ENCODE measurements at places on chromosomes 16 and 17.

DNA sequence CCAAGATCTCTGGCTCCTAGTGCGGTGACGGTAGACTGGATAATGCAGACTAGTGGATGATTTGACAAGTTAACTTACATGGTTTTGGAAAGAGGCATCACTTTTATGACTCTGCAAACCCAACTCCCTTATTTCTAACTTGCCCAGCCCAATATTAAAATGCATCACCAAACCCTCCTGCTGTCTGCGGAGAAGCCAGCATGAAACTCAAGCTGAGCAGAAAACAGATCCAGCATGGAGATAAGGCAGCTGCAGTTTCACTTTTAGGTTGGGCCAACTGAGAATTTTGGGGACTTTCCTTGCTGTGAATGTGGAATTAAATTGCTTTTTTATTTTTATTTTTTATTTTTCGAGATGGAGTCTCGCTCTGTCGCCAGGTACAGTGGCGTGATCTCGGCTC lies 27.8 kb downstream of the CDH1 start:
- DNase-seq = no peak

GRCh38 chr17:18267366-18267765 lies 6.9 kb downstream of the MIEF2 start:
- no peak for DNase-seq

DNA sequence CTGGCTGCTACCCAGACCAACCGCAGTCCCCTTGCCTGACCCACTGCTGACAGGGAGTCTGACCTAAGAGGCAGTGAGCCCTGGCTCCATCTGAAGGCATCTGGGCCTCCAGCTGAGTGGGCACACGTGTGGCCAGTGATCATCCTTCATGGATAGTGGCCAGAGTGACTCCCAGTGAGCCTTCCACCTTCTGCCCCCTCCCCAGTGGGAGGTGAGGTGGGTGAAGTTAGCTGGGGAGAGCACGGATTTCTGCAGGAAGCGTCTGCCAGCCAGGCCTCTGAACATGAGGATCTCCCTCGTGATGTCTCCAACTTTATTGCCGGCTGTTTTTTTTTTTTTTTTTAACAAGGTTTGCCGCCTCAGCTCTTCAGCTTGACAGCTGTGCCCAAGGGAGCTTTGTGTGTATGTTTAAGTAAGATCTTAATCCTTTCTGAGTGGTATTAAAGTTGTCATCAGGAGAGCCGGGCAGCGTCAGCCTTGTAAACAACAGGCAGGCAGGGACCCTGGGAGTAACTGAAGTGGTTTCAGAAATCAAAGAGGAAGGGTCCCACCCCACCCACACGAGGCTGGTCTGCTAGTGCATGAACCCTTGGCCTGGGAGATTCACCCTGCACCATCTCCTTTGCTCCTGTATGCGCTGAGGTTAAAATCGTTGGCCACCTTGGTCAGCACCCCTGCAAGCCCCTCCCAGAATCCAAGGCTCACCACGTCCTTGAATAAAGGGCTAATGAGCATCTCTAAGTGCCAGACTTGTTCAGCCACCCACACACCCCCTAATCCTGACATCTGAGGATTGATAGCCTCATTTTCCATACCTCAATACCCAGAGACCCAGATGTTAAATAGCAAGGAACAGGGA lies 33.3 kb downstream of the RHBDL3 start:
- no peak for DNase-seq

- no peak for DNase-seq
These were observed 22.9 kb upstream of the ZFPM1 start for GRCh38 chr16:88430185-88430523.

- DNase-seq = no peak
These were observed 46.7 kb upstream of the ANKFY1 start for GRCh38 chr17:4310354-4311060.

GRCh38 chr16:22948603-22949368 lies 134.8 kb downstream of the HS3ST2 start:
- DNase-seq = peak; percentile 23

DNA sequence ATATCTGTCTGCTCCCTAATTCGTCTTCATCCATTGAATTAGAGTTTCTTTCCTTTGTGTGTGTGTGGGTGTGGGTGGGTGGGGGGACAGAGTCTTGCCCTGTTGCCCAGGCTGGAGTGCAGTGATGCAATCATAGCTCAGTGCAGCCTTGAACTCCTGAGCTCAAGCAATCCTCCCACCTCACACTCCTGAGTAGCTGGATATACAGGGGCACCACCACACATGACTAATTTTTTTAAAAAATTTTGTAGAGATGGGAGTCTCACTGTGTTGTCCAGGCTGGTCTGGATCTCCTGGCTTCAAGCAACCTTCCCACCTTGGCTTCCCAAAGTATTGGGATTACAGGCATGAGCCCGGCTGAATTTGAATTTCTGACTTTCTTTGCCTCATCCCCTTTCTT lies 34.5 kb upstream of the MED13 start:
- DNase-seq = no peak

- peak; percentile 71 for DNase-seq
These were observed 54.9 kb downstream of the RGS9 start for GRCh38 chr17:65191811-65192740.

DNA sequence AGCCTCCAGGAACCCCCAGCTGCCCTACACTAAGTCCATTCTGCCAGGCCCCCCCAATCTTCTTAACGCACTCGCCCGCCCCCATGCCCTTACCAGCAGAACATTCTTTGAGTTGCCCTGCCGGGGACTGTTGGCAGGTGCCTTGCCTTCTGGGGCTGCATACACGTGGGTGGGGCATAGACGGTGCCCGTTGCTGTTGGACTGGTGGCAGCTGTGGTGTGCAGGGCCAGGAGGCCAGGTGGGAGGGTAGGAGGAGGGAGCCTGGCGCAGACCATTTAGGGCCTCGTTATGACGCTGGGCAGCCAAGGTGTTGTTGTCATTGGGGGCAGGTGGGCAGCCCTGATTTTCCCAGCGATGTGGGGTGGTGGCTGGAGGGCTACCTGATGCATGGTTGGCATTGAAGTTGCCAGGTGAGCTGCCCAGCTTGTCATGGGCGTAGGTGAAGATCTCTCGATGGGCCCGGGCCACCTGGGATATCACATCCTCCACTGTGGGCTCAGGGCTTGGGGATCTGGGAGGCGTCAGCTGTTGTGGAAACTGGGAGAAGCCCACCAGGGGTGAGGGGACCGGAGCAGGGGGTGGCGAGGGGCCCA lies 4.9 kb downstream of the NR1D1 start:
- no peak for DNase-seq

- DNase-seq = no peak
These were observed 33.3 kb downstream of the TNFRSF13B start for GRCh38 chr17:16938496-16939207.

DNA sequence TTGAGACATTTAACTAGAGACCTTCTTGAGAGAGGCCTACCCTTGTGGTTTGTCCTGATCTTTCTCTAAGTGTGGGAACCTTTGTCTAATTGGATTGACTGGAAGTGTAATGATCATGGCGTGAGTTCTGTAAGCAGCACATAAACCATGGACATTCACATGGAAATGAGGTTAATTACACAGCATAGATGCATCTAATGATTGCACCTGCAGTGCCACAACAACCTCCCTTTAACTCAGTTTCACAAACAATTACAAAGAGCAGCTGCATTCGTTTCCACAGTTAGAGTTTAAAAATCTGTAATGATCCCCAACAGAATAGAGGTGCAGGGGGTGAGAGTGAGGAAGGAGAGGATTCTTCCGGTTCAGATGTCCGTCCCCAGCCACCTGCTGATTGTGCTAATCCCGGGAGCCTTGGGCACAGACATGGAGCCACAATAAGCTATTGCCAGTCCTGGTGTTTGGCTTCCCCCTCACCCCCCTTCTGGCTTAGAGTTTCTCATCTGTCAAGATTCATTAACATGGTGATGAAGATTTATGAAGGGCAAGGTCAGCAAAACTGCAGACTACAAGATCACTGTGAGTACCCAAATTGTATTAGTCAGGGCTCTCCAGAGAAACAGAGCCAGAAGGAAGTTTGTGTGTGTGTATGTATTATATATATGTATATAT lies 659.2 kb upstream of the SOX9 start:
- DNase-seq = no peak

- DNase-seq = no peak
These were observed 61.4 kb downstream of the NXN start for GRCh38 chr17:917941-918740.

GRCh38 chr17:28969706-28970393 lies 18.5 kb upstream of the PHF12 start:
- DNase-seq = no peak

DNA sequence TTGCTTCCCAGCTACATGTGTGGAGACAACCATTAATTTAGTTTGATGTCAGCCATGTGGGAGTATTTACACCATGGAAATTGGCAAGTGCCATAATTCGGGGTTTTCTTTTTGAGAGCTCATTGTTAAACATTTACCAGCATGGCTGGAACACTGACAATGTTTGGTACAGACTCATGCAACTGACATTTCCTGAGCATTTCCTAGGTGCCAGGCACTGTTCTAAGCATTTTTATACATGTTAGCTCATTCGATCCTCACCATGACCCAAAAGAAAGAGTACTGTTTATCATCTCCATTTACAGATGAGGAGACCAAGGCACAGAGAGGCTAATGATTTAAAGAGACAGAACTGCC lies 86.9 kb downstream of the FOXL1 start:
- DNase-seq = peak; percentile 90

GRCh38 chr17:67489273-67489672 lies 112.2 kb downstream of the PITPNC1 start:
- DNase-seq = no peak

DNA sequence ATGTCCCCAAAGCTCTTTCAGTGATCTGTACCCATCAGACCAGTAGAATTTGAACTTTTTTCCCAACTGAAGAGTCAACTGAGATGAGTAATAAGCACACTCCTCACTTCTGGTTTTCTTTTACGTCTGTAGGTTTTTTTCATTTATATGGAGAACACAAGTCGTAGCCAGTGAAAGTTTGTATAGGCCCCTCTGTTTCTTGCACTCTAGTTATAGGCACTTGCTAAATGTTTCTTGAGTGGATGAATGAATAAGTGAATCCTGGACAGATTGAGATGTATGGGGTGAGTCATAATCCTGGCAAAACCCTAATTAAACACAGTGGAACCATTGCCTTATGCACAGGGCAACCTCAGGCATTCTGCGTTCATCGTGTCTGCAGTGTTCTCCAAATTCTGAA lies 193.7 kb upstream of the TBX2 start:
- peak; percentile 35 for DNase-seq

DNA sequence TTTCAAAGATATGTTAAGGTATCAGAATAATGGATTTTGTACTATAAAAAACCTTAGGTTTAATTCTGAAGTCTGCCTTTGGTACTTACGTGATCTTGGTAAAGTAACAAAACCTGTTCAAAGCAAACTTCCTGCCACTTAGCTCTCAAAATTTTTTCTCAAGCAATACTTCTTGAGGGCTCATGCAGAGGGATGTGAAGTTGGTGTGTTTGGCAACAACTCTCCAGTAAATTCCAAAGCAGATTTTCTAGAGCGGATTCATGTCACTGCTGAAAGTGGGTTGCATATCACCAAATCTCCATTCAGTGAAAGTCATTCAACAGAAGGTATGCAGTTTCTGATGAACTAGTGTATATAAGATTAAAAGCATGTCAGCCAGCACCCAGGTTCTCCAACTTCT lies 856.7 kb downstream of the CDH8 start:
- DNase-seq = no peak

GRCh38 chr17:5110816-5111215 lies 862 bp downstream of the ZNF232 start:
- no peak for DNase-seq

DNA sequence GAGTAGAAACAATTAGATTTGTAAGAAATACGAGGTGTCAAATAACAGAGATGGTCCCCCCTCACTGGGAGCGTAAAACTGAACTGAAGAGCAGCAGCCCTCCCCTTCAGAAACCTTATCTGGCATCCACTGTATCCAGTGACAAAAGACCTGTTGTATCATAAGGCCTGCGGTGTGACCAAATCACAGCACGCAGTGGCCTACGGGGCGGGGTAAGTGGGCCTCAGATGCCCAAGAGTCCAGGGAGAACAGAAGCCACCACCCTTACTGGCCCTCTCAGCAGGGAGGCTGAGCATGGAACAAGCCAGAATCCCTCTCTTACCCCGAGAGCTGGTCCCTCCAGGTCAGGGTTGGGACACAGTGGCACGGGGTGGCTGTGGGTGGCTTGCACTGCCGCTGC lies 5.5 kb downstream of the JMJD6 start:
- no peak for DNase-seq

DNA sequence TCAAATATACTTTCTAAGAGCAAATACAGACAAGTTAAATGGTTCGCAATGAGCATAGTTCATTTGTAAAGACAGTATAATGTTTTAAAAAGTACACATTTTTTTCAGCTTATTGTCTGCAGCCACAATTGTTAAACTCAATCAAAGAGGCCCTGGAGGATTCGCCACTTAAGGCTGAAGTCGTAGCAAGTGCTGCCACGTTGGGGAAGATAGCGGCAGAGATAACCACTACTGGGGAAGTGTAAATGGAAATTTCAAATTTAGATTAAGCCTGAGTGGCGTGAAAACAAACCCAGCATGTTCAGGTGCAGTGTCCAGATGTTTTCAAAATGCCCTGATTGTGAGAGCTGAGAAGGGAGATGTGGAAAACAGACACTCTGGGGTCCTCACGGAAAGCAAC lies 8.4 kb downstream of the PMP22 start:
- DNase-seq = no peak

DNA sequence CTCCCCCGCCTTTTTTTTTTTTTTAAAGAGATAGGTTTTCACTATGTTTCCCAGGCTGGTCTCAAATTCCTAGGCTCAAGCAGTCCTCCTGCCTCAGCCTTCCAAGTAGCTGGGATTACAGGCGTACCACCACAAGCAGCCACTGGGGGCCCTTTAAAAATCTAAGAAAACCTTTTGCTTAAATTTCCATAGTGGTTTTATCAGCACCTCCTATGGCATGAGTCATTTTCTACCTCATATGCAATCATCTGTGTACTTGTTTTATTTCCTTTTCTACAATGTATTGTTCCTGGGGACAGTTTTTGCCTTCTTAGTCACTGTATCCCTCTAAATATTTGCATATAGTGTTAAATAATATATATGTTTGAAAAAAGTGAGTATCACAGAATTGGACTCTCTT lies 29.2 kb downstream of the GNA13 start:
- peak; percentile 75 for DNase-seq

DNA sequence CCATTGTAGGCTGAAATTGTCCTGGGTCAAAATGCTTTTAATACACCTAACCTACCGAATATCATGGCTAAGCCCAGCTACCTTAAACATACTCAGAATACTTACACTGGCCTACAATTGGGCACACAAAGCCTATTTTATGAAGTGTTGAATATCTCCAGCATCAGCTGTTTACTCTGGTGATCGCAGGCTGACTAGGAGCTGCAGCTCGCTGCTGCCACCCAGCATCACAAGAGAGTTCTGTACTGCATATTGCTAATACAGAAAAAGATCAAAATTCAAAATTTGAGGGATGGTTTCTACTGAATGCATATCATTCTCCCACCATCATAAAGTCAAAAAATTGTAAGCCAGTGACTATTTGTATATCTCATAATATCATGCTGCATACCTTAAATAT lies 55.3 kb downstream of the ULK2 start:
- no peak for DNase-seq

GRCh38 chr17:81252326-81252986 lies 13.3 kb downstream of the NDUFAF8 start:
- DNase-seq = no peak

GRCh38 chr17:44444735-44445105 lies 55.3 kb upstream of the ITGA2B start:
- DNase-seq = peak; percentile 73

GRCh38 chr16:75804368-75804767 lies 78.1 kb upstream of the CPHXL start:
- no peak for DNase-seq

- peak; percentile 44 for DNase-seq
These were observed 40.2 kb upstream of the MAF start for GRCh38 chr16:79640513-79641360.

GRCh38 chr17:6526362-6527152 lies 29.8 kb downstream of the PITPNM3 start:
- DNase-seq = no peak

Measured in astrocyte of the spinal cord (primary cell).